ENCODE measurements at places on chromosomes 11 and 22.

GRCh38 chr11:118619444-118620197 lies 12.2 kb downstream of the PHLDB1 start:
- no peak for DNase-seq

- no peak for DNase-seq
These were observed 369.1 kb downstream of the JRKL start for GRCh38 chr11:96758957-96759356.

- DNase-seq: no peak
These were observed 14.0 kb upstream of the VWCE start for GRCh38 chr11:61309141-61309540.

- no peak for DNase-seq
These were observed 15.8 kb downstream of the CCDC81 start for GRCh38 chr11:86390487-86390886.

GRCh38 chr11:96149743-96150555 lies 193.0 kb downstream of the MAML2 start:
- no peak for DNase-seq

DNA sequence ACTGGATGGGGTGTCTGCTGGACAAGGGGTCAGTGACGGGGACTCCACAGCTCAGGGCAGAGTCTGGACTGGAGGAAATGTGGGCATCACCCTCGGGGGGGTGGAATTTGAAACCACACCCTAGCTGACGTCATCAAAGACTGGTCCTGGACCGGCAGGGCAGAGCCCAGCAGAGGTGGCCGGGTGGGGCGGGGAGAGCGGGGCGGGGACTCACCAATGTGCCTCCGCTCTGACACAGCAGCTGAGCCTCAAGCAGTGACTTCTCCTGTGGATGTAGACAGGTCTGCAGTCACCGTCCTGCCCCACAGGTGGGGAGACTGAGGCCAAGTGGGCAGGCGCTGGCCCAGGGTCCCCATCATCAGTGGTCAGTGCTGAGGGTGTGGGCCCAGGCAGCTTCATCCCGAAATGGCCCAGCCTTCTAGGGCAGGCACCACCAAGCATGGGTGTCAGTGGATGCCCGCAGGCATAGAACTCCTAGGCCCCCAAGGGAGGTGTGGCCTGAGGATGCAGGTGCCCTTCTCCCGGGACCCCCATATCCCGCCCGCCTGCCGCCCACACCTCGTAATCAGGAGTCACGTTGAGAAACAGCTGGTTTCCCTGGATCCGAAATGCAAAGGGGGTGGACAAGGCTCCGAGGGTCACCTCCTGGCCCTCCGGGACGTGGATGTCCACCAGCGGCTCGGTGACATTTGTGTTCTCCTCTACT lies 603 bp downstream of the CDHR5 start:
- DNase-seq: no peak

GRCh38 chr11:17020831-17021230 lies 6.6 kb upstream of the PLEKHA7 start:
- DNase-seq: no peak

- DNase-seq: no peak
These were observed 69.4 kb upstream of the ALX4 start for GRCh38 chr11:44379141-44380008.

Measured in breast epithelium (tissue), 4 donors.